ENCODE measurements at places on chromosomes 5 and 9.

GRCh38 chr5:115977096-115977495 is 14.8 kb downstream of the LVRN start:
- no peak for DNase-seq

GRCh38 chr9:132192728-132193127 is 30.9 kb downstream of the NTNG2 start:
- DNase-seq, result no peak

DNA sequence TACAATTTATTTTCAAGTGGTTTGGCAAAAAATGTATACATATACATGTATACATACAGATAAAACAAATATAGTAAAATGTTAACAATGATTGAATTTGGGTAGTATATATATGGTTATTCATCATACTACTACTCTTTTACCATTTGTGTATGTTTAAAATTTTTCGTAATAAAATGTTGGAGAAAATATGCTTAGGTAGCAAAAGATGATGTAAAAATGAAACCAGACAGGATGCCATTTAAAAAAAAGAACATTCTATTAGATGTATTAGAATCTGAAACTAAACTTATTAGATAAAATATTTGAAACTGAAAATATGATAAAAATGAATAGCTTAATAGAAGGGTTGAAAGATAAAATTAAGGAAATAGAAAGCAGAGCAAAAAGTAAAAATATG is 144.9 kb upstream of the FER start:
- DNase-seq, result no peak

GRCh38 chr9:103025796-103026195 is 30.7 kb downstream of the CYLC2 start:
- DNase-seq, result no peak

DNA sequence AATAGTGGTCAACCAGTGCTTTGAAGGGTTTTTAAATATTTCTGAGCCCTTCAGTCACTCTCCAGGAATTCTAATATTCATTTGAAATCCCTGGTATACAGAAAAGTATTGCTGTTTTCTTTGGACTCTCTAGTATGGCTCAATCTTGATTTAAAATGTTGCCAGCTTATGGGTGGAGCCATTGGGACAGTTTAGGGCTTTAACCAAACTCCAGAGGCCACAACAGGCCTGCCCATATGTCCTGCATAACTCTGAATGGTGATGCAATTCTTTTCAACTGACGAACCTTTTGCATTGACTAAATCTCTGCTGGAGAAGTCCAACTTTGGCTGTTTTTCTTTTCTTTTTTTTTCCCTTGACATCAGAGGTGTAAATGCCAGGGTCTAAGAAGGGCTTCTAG is 10.3 kb upstream of the ANKHD1 start:
- DNase-seq, result no peak

- DNase-seq, result no peak
Measured at GRCh38 chr5:62190173-62190572, 115.8 kb upstream of the KIF2A start.

DNA sequence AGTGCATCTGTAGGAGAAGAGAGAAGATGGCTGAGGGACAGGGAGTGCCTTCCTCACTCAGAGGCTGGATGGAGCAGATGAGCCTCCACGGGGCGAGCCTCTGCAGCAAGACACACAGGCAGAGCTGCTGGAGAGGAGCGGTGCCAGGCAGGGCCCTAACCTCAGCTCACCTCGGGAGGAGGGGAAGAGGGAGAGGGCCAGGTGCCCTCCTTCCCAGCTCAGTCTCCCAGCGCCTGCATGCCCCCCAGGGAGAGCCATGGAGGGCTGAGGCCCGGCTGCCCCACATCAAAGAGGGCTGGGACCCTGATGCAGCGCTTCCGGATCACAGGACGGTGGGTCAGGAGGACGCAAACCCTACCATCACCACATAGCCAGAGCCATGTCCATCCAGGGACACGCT is 13.6 kb upstream of the SPATA31E1 start:
- DNase-seq, result no peak

GRCh38 chr5:151096001-151096373 is 15.2 kb upstream of the TNIP1 start:
- no peak for DNase-seq

DNA sequence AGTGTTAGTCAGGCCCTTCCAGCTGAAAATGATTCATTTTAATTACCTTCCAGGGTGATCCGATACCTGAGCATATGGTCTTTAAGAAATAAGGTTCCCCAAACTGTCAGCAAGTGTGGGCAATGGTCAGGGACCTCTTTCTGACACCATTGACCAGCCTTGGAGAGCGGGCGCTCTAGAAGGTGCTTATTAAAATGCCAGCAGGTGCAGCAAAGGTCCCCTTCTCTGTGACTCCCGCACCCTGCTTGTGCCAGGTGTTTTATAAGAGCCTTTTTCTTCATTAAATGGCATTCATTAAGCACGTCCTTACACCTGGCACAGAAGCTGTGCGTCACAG is 85.3 kb downstream of the MVB12B start:
- no peak for DNase-seq
